Suppressor macrophage (primary cell): ENCODE measurements at places on chromosomes 4 and X.
A peak's percentile ranks its signal among the peaks of the same experiment; 100 is the strongest.

DNA sequence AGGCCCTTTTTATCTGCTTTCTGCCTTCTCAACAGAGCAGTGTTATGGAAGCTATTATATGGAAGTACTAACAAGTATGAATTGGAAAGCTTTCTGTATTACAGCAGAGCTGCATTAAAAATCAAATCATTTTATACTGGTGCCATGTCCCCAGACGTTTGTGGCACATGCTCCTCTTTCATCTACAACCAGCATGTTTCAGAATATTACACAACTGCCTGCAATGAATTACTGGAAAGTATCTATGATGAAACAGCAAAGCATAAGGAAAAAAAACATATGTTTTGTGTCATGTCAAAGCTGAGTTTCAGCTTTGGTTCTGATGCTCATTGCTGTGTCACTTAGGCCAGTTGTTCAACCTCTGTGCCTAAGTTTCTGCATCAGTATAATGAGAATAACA, 576.8 kb downstream of the GBA3 start:
- DNase-seq, result no peak

- no peak for DNase-seq
These were observed 48.3 kb downstream of the ANXA5 start for GRCh38 chr4:121648516-121648915.

GRCh38 chrX:8405631-8406030, 59.0 kb upstream of the VCX3B start:
- DNase-seq, result no peak

DNA sequence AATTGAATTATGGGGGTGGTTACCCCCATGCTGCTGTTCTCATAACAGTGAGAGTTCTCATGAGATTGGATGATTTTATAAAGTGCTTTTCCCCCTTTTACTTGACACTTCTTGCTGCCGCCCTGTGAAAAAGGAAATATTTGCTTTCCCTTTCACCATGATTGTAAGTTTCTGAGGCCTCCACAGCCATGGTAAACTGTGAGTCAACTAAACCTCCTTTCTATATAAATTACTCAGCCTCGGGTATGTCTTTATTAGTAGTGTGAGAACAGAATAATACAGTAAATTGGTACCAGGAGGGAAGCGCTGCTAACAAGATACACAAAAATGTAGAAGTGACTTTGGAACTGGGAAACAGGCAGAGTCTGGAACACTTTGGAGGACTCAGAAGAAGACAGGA, 1070.8 kb downstream of the FAM133A start:
- no peak for DNase-seq

DNA sequence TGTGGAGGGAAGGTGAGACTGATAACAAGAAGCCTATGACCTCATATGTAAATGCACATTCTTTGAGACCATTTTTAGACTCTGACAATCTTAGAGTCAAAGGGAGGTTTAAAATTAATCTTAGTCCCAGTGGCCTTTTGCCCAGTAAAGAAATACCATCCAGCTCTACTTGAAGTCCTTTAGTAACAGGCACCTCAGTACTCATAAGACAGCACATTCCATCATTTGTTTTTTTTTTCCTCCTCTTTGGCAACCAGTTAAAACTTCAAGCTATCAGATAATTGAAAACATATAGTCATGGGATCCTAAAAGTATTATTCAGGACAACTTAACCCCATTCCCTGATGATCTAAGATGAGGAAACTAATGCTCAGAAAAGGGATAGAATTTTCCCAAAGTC, 4.6 kb downstream of the EDA2R start:
- no peak for DNase-seq

DNA sequence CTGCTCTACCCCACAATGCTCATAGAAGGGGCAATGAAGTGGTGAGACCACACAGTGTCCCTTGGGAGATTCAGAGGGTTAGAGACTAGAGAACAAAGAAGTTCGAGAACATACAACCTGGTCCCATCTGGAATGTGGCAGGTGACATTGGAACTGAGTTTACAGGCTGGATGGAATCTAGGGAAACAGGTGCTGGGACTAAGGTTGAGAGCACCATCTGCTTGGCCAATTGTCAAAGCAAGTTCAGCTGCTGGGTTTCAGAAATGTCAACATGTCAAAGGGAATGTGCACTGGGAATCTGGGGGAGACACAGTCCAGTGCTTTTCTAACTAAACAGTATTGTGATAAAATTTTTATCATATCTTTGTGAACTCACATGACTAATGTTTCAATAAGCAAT, 15.9 kb upstream of the FAM13A start:
- no peak for DNase-seq

- DNase-seq, result peak; percentile 68
These were observed at the start of gene WAS for GRCh38 chrX:48683411-48683982. WAS (plus strand) TSS chrX:48683799; CDS start chrX:48683854, 55 bp downstream.

DNA sequence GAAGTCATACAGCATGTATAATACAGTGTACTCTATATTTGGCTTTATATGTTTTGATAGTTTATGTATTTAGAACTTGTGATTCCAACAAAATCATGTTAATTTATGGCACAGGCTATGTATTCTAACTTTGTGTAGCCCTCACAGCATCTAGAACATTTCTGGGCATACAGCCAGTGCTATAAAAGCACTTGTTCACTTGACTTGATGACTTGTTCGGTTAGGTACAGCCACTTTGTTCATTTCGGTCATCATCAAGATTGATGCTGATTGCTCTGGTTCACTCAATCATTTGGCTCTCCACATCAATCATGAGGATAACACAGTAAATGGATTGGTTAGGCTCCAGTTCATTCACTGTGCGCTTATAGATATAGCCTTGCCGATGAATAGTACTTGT, 97.6 kb upstream of the IRS4 start:
- no peak for DNase-seq

DNA sequence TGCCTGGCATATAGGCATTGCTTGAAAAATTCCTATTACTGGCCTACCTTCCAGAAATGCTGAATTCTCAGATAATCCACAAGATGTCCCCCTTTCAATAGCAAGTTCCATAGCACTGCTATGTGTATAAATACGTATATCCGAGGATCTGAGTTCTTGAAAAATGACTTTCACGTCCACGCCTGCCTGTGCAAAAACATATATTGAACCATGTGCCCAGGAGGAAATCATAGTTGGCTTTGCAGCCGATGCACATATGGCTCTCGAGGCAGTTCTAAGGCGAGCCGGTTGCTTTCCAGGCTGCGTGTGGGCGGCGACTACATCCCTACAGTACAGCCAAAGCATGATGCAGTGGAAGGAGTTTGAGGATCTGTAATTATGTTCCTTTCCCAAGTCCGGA, 55.4 kb upstream of the ESX1 start:
- DNase-seq, result peak; percentile 2

DNA sequence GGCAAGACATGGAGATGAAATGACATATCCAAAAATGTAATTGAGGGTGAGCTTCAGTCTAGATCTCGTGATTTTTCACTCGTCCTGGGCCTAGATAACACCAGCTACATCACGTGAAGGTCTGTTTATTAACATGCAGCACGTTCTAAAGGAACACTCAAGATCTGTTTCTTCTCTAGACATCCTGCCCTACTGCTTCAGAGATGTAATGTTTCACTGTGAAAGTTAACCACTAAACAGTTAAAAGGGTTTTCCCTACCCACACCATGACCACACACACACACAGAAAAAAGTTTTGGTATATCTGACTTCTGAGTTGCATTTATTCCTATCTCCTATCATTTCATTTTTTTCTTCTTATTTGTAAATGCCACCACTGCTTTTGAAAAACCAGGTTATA, 52.3 kb upstream of the SMIM31 start:
- no peak for DNase-seq

DNA sequence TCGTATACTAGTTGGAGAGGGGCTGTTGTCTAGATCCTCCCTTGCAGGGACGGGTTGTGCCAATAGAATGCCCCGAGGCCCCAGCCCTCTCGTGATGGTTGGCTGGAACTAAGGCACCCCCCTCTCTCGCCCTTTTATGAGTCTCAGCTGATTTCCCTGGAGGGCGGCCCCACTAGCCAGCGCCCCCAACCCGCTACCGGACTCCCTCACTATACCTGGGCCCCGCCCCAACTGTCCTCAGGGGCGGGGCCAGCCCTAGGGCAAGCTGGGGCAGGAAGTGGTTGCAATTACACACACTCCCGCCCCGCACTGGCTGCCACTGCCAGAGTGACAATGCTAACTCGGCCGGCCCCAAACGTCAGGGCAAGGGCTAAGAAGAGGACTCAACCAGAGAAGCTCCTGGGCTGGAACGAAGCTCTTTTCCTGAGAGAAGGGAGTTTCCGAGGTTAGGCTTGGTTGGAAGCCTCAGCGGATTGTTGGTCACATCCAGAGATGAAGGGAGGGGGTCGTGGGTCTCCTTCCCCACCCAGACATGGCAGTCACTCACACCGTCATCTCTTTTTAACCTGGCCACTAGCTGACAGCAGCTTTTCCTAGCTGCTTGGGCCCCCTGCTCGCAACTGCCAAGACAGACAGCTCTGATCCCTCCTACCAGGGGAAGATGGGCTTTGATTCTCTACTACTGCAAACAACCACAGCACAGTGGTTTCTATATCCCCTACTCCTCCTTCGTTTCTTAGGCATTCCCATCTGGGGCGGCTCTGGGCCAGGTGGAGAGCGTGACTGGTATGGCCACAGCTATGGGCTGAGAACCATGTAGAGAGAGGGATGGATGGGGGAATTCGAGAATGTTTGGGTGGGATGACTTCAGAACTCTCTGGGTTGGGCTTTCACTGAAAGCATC, 21.0 kb upstream of the BCORL1 start:
- DNase-seq, result peak; percentile 71

DNA sequence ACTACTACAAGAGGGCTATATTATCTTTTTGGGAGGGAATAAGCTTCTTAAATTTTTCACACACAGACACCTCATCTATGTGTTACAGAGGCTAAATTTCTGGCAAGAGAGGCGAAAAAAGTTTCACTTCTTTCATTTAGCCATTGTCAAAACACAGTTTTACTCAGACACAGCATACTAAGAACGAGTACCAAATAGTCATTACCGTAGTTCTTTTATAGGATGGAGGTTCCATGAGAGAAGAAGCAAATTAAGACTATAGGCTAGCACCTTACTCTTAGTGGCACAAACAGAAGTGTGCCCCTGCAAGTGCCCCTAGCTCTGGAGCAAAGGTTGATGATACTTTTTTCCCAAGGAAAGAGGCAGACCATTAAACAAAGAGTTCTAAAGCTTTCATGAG, 26.2 kb downstream of the UGT2B7 start:
- DNase-seq, result no peak

- no peak for DNase-seq
These were observed 4.0 kb upstream of the CBLL2 start for GRCh38 chrX:22268706-22269105.

DNA sequence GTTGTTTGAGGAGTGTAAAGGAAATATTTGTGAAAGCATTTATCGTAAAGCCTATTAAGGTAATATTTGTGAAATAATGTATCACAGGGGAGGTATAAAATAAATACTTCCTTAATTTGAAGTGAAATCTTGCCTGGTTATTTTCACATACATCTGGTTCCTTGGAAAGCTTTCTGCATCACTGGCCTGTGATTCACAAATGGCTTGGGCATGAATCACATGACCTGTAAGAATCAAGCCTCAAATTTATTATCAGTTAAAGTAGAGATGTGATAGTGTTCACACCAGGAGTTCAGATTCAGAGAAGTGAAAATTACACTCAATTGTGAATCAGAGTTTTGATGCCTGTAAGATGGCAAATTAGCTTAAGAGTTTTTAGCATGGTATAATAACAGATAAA, 1911.4 kb downstream of the STIM2 start:
- no peak for DNase-seq

DNA sequence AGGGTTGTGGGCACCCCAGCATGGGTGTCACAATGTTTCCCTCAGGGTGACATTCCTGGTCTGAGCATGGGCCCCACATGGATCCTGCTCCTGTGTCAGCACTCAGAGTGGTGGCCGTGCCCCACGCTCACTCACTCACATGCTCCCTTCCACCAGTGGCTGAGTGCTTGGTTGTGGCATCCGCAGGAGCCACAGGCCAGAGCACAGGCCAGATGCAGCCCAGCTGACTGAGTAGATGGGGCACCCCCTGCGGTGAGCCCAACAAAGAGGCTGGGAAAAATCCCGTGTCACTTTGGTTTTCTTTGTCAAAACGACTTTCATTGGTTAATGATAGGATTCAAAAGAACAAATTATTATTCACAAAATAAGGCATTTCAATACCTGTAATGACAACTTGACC, 204.6 kb upstream of the ANXA10 start:
- DNase-seq, result no peak

DNA sequence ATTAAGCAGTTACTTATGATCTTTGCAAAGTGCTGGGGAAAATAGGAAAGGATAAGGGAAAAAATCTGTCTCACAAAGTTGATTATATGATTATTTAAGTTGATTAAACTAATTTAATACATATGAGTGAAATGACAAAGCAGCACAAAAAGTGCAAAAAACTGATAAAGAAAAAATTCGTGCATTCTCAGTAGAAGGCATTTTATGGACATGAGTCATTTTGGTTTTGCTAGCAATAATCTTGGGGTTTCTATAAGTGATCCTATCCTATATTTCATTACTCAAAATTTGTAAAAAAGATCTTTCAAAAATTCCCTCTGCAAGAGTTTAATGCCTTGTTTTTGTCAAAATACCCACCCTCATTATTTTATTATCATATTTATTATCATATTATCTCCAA, 224.2 kb upstream of the ANXA10 start:
- DNase-seq, result no peak

DNA sequence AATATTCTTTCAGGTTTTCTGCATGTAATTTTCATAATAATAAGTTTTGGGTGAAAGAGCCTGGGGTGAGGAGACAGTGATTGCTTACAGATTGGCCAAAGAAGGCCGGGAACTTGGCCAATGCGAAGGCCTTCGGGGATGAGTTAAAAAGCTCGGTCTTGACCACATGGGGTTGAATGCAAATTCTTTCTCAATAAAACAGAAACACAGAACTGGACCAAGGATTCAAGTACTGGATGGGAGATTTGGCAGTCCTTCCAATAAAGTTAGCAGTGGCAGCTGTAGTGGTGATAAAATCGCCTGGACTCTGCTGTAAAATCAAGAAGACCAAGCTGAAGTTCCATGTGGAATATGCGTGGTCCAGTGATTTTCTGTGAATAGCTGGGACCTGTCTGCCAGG, 282.2 kb upstream of the KLF3 start:
- no peak for DNase-seq

DNA sequence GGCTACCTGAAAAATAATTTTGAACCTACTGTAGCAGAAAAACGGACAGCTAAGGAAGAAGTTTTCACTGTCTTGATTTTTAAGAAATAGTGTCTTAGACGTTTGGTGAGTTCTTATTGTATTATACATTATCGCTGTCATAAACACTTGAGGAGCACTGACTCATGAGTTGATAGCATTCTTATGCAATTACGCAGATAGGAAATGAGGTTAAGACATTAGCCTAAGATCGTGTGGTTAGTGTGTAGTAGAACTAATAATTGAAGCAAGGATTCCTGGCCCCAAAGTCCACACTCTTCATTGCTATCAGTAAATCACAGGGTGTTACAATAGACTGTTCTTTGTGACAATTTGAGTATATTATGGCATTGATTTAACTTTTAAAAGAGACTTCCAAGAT, 238.1 kb downstream of the ARAP2 start:
- no peak for DNase-seq
